ENCODE measurements at places on chromosomes 5 and 9.

DNA sequence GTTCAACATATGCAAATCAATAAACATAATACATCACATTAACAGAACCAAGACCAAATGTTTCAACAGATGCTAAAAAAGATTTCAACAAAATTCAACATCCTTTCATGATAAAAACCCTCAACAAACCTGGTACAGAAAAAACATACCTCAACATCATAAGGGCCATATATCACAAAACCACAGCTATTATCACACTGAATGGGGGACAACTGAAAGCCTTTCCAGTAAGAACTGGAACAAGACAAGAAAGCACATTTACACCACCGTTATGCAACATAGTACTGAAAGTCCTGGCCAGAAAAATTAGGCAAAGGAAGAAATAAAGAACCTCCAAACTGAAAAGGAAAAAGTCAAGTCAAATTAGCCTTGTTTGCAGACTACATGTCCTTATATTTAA lies 93.6 kb downstream of the DTWD2 start:
- DNase-seq, result no peak

GRCh38 chr5:170110403-170111087 lies 4.8 kb downstream of the FOXI1 start:
- DNase-seq, result no peak

DNA sequence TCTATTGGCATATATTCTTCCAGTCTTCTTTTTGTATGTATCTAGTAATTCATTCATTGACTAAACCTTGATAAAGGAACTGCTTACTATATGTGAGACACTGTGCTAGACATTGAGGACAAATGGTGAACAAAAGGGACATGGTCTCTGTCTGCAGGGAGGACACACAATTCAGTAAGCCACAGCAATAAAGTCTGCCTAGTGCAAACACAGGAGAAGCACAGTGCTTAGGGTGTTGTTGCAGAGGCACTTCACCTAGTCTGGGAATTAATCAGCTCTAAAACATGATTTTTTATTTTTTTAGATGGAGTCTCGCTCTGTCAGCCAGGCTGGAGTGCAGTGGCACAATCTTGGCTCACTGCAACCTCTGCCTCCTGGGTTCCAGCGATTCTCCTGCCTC lies 6.4 kb upstream of the CCL28 start:
- no peak for DNase-seq

DNA sequence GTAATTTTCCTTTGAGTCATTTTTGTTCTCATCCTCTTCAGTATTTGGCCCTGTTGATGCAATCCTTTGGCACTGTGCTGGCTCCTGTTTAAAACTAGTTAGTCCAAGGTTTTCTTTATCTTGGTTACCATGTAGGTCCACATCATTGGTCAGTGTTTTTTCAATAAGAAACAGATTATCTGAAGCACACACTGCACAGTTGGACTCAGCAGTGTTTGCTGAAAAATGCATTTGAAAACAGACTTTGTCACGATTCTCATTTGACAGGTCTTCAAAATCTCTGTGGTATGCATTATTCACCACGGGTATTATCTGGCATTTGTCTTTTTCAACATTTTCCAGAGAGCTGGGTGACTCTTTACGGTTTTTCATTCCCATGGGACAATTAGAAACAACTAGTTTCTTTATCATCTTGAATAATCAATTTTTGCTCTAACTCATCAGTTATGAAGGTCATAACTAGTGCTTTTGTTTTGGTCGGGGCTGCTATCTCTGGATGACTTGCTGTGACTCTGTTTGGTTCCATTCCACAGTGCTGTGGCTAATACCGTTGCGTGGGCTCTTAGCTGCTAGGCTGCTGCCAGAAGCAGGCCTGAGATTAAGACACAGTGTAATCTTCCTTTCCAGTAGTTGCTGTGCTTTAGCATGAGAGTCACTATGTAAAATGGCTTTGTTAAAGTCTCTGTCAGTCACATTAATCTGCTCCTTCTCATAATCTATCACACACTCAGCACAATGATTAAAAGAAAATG lies 36.2 kb downstream of the NUDT12 start:
- DNase-seq, result no peak

DNA sequence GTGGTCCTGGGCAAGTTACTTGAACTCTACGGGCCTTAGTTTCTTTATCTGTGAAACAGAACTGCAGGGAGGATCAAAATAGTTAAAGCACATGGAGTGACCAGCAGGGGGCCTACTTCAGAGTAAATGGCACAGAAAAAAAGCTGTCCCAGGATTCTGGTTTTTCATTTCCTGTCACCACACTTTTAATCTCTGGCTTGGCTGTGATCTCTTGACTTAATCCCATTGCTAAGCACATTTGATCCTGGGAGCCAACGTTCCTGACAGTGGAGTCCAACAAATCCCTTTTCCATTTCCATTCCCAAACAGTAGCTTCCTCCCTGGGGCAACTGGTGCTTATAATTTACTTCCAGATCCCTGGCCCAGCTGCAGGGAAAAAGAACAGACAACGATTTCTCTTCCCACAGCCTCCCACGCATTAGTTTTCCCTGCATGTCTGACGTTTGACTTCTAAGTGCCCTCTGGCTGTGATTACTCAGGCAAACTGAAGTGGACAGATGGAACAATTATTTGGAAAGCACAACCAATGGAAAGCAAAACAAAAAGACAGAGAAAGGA lies 136.5 kb upstream of the STK32A start:
- DNase-seq, result peak; percentile 47

GRCh38 chr9:88949425-88949824 lies 41.8 kb upstream of the S1PR3 start:
- no peak for DNase-seq

- DNase-seq, result no peak
Measured at GRCh38 chr9:132201780-132202703, 40.2 kb downstream of the NTNG2 start.

- DNase-seq, result no peak
Measured at GRCh38 chr9:103702572-103702971, 391.5 kb upstream of the SMC2 start.

GRCh38 chr5:111447822-111448221 lies 64.5 kb downstream of the STARD4 start:
- DNase-seq, result no peak
